ENCODE measurements at places on chromosomes 1 and 21.

DNA sequence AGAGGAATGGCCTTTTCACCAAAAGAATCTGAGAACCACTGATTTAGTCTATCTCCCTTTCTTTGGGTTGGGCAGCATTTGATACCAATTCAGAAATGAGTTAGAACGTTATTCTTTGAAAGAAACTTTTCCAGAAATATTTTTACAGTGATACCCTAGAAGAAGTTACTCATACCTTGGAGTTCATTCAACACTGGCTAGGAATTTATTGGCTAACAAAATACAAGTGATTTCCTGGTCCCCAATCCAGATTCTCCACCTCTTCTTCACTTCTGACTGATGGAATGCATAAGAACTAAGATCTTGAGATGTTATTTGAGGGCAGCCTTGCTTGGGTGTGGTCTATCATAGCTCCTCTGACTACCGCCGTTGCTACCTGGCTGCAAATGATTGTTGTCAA is 9.4 kb downstream of the C1orf162 start:
- DNase-seq = no peak

GRCh38 chr1:32239337-32239736 is 7.7 kb upstream of the FAM167B start:
- DNase-seq = no peak

DNA sequence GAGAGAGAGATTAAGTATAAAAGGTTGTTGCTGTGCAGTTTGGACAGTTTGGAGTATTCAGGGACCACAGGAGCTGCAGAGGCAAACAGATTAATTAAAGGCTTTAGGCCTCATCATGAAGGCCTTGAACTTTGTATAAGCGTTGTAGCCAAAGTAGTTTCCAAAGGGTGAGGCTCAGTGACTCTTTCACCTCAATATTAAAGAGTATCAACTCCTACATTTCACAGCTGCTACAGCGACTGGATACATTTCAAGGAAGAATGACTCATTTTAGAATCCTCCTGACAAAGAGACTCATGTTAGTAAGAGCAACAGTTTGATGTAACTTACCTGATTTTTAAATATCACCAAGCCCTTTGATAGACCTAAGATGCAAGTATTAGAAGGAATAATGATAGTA is 355.5 kb downstream of the HLX start:
- DNase-seq = no peak

DNA sequence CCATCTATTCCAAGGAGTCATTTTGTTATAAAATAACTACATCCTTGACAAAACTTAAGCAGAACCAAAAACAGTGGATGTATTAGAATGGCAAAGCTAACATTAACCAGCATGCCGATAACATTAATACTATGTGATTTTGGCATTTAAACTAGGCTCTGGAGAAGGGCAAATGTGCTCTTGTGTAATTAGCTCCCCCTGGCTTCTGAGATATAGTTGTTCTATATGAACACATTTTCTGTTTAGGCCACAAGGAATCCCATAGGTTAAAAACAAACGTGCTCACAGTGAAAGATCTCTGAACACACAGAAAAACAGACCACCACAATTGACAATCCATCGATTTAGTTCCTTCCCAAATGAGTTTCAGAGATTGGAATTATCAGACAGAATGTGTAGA is 57.4 kb upstream of the TARS2 start:
- no peak for DNase-seq

- DNase-seq = no peak
Observed at GRCh38 chr1:232707142-232707541, 77.2 kb upstream of the SIPA1L2 start.

DNA sequence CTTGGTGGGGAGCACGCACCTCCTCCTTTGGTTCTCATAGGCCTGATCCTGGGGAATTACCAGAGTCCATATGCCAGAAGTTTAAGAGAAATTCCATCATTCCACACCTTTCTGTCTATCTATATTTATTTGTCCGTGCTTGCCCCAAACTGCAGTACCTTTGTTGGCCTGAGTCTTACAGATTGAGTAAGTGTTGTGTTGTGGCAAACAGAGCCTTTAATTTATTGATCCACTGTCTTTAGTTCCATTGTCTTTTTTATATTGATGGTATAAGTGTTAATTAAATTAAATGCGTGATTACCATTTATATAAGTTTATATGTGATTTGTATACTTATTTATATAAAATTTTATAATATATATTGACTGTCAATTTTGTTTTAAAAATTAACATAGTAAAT is 4.9 kb downstream of the SH3BGR start:
- no peak for DNase-seq

GRCh38 chr1:9249534-9250410 is 15.2 kb downstream of the H6PD start:
- DNase-seq = no peak

DNA sequence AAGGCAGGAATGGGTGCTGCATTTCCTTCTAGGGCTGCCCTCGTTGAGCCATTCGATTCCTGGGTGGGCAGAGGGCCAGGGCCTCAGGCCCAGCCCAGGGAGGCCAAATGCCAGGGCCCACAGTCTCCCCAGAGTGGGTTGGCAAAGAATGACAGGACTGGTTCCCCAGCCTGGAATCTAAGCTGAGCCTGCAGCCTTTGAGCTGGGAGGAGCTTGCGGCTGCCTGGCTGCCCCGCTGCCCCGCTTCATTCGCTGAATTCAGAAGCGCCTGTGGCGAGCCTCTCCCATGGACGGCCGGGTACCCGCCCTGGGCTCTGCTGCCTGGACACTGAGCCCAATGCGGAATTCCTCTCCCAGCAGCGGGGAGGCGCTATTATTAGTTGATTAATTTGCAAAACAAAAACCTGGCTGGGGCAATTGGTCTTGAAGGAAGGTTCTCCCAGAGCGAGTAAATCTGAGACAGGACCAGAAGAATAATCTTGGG is 32.3 kb upstream of the TARDBP start:
- no peak for DNase-seq

DNA sequence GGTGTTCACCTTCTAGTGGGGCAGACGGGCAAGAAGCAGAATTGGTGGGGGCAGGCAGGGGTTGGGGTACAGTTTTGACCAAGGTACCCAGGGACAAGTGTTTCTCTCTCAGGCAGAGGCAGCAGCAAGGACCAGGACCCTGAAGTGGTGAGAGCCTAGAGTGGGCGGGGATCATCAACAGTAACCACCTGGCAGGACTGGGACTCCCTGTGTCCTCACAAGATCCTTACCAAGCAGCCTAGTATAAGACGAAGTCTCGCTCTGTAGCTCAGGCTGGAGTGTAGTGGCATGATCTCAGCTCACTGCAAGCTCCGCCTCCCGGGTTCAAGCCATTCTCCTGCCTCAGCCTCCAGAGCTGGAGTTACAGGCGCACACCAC is 3.2 kb upstream of the NADK start:
- DNase-seq = no peak

DNA sequence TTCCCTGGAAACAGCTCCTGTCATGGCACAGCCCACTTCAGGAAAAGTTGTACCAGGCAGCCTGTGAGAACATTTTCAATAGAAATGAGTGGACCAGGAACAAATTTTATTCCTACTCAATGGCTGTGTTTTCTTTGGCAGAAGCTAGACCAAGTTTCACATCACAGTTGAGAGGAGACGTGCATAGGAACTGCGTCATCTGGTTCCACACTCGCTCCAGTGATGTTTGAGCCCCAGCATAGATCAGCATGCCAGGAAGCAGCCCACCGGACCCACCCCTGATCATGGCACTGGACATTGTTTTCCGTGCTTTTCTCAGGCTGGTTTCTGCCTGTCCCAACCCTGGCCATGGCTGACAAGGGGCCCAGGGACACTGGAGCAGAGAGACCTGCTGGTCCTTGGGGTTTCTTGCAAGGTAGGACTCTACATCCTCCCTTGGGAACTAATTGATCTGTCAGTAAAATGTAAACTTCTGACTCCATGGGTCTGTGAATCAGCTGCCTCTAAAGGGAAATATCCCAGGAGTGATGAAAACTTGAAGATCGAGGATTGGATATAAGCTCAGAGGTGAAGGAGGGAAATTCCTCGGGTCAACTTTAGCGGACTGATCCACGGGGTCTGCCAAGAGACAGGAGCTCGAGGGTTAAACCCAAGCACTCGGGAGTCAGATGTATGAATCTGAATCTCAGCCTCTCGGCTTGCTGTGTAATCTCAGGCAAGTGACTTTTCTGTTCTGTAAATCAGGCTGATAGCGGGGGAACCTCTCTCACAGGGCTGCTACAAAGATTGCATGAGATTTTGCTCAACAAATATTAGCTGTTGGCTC is 35.7 kb downstream of the NEK2 start:
- no peak for DNase-seq

- no peak for DNase-seq
Observed at GRCh38 chr1:2271841-2272655, 43.9 kb downstream of the SKI start.

DNA sequence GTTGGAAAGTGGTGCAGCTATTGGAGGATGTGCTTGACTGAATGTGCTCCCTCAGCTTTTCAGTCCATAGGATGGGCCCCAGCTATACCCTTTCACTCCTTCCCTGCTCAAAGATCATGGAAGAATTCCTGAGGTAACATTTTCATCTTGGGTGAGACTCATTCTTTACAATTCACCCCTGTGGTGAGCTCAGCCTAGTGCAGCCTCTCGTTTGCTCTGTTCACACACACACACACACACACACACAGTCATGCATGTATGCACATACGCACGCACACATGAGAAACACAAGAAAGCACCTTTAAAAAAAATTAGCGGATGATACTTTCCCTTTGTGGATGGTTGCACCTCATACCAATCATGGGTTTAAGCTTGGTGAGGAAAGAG is 25.8 kb downstream of the CCN1 start:
- DNase-seq = no peak

DNA sequence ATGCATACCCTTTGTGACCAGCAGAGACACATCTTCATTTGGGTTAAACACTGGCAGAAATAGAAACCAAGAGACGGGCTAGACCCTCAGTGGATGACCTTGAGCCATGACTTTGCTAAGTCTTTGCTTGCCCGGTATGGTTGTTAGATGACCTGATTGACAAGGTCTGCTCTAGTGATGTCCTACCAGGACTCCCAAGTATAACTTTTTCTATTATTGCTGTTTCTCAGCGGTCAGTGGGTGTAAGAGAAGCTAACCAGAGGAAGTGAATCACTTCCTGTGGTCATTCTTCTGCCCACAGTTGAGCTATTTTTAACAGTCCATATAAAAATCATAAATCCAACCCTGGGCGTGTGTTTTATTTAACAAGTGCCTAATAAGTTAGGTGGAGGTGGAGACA is 126.2 kb upstream of the ETS2 start:
- no peak for DNase-seq

DNA sequence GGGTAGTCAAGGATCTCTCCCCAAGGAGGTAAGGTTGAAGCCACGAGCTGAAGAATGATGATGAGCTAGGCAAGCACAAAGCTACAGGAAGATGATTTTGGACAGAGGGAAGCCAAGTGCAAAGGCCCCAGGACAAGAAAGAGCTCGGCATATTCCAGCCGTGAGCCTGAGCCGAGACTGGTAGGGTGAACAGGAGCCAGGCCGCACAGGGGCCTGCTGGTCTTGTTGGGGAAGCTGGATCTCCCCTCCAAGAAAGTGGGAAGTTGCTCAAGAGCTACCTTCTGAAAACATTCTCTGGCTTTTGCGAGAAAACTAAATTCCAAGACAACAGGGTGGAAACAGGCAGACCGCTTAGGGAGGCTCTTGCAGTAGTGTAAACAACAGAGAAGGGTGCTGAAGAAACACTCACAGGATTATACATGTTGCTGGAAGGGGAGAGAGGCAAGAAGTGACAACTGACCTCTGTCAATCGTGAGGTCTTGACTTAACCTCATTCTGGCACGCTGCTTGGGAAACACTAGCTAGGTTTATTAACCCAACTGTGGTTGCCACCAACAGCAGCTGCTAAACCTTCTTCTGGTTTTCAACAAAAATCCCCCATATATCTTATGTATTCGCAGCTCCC is 625.2 kb downstream of the SMYD3 start:
- no peak for DNase-seq

DNA sequence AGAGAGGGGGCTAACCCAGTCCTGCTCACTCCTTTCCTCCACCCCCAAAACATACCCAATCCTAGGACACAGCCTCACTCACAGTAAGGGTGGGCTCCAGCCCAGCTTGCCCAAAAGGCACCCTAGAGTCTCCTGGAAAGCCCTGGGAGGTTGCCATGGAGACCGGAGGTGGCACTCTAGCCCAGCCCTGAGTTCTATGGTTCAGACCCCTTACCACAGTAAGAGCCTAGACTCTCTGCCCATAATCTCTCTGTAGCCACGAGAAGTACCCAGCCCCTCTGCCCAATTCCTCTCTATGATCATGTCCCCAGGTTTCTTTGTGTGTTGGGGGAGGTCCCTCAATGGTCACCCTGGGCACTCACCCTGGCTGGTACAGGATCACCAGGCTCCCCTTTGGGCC is 14.4 kb downstream of the COL16A1 start:
- no peak for DNase-seq

- no peak for DNase-seq
Observed at GRCh38 chr21:27725916-27726315, 759.0 kb upstream of the ADAMTS5 start.

- DNase-seq = no peak
Observed at GRCh38 chr1:182163821-182164223, 102.3 kb upstream of the ZNF648 start.

GRCh38 chr1:145689922-145690321 is 17.2 kb downstream of the PDZK1 start:
- DNase-seq = no peak

DNA sequence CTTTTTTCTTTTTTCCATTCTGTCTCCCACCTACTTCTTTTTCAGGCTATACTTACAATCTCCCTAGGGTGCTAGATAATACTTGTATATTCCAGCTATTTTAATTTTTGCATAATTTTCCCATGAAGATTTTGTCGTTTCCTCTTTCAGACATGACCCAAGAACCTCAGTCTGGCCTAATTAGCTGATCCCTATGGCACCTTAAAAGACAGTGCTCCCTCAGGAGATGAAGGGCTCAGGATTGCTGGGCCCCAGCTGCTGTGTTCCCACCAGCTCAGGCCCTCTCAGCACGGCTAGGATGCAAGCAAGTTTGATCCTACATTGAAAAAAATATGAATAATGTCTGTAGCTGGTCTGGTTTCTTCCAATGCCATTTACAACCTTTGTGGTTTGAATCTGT is 55.0 kb upstream of the RGS5 start:
- DNase-seq = no peak

DNA sequence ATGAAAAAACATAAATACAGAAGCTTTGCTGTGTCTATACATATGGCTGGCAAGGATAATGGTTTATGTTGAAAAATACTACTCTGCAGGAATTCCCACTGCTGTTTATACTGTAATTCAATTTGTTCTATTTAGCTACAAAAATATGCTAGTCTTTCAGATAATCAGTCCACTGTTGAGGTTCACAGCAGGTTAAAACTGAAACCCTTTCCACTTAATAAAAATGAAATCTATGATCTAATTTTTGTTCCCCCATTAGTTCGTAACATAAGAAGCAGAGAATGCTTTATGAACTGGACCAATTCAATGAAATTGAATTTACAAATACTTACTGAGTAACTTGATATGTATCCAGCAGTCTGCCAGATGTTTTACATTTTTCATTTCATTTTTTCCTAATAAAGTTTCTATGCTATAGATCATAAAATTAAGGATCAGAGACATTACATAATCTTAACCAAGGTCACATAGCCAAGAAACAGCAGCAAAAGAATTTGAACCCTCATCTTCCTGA is 360.1 kb upstream of the BEND5 start:
- no peak for DNase-seq

Measured in stimulated activated CD8-positive, alpha-beta memory T cell treated with anti-CD3 and anti-CD28 coated beads, Interleukin-15, amount 100 ng/mL, for 4 hours (primary cell).